ENCODE measurements at places on chromosomes 13 and 19.

DNA sequence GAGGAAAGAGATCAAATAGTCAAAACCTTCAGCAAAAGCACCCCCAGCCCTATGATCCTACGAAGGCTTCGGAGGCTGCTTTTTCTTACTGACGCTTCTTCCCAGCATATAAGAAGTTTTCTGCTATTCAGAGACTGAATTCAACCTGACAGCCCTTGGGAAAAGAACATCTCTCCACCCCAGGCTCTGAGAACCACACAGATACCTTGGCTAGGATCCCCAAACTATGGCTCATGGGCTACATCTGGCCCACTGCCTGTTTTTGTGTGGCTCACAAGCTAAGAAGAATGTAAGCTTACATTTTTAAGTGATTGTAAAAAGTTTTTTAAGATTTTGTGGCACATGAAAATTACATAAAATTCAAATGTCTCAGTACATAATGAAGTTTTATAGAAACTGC is 3.0 kb downstream of the SLC15A1 start:
- DNase-seq, result no peak

DNA sequence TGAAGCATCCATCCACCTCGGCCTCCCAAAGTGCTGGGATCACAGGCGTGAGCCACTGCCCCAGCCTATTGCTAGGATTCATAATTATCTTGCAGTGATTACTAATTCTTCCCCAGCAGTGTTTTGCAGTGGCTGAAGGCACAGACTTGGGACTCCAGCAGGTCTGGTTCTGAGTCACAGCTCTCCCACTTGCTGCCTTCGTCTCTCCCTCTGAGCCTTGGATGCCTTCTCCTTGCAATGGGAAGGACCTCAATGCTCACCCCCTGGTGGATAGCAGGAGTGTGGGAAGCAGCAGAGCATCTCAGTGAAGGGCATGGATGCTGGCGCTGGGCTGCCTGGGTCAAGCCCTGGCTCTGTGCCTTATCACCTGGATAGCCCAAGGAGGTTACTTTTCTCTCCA is 37.6 kb upstream of the SHKBP1 start:
- no peak for DNase-seq

DNA sequence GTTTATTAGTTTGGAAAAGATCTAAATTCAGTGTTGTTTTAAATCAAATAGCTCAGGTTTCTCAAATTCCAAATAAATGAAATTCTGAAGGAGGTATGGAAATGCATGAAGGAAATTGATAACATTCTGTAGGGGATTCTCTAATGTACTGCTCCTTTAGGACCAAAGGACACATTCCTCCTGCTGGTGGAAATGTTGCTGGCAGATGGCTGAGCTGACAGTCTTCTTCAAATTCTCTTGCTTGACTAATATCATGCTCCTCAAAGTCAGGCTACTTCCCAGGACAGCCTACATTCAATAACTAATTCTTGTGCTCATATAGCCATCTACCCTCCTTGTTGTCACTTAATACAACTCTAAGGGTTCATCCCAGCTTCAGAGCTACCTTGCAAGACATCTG is 1118.5 kb downstream of the PCDH9 start:
- no peak for DNase-seq

GRCh38 chr13:112928972-112929782 is 39.8 kb upstream of the MCF2L start:
- DNase-seq, result no peak
